ENCODE measurements at places on chromosomes 13 and 19. TPM values are rescaled to one million over a fixed set of nuclear protein-coding genes. Genes with fewer than 3 reads are reported as not detected.

CYP2S1 gene
- 0.83 TPM for total RNA-seq

COL5A3 gene
- total RNA-seq = 0.56 TPM

KLHL1 gene
- not detected for total RNA-seq

DPRX gene
- total RNA-seq = not detected

CEACAM3 gene
- total RNA-seq = not detected

ZNF728 gene
- total RNA-seq = not detected

MEX3D gene
- total RNA-seq = 11.9 TPM

FAM216B gene
- total RNA-seq = not detected

LONP1 gene
- total RNA-seq = 70.3 TPM

LILRB5 gene
- total RNA-seq = not detected

SLAIN1 gene
- total RNA-seq = 0.36 TPM

SPRED3 gene
- total RNA-seq = 0.90 TPM

POLR2E gene
- 294 TPM for total RNA-seq

- no peak for DNase-seq
Observed at GRCh38 chr19:8030960-8031359, 21.6 kb upstream of the CCL25 start.

DNA sequence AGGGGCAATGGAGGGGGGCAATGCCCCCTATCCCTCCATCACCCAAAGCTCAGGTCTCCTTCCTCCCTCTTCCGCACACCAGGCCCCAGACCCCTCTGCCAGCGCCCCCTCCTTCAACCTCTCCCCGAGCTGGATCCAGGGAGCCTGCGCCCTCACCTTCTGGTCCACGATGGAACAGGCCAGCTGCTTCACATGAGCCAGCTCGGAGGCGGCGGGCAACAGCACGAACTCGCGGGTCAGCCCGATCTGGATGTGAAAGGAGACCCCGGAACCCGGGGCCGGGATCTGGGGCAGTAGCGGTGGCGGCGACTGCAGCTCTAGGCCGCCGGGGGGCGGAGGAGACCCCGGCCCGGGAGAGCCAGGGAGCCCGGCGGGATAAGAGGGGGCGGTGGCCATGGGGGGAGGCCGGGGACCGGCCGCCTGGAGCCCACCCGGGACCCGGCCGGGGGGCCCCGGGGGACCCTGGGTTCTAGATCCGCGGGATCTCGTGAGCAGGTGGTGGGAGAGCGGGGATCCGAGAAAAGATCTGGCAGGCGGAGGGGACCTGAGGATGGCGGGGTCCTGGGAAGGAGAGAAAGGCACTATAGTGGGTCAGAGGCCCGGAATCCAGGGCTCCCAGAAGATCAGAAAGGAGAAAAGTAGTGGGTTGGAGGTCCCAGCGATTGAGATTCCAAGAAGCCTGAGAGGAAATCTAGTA lies 791 bp downstream of the PRKD2 start:
- no peak for DNase-seq

GRCh38 chr19:1177322-1178114 lies 3.5 kb upstream of the SBNO2 start:
- peak; percentile 97 for DNase-seq

- no peak for DNase-seq
Observed at GRCh38 chr13:33543631-33544265, 258.2 kb upstream of the STARD13 start.

DNA sequence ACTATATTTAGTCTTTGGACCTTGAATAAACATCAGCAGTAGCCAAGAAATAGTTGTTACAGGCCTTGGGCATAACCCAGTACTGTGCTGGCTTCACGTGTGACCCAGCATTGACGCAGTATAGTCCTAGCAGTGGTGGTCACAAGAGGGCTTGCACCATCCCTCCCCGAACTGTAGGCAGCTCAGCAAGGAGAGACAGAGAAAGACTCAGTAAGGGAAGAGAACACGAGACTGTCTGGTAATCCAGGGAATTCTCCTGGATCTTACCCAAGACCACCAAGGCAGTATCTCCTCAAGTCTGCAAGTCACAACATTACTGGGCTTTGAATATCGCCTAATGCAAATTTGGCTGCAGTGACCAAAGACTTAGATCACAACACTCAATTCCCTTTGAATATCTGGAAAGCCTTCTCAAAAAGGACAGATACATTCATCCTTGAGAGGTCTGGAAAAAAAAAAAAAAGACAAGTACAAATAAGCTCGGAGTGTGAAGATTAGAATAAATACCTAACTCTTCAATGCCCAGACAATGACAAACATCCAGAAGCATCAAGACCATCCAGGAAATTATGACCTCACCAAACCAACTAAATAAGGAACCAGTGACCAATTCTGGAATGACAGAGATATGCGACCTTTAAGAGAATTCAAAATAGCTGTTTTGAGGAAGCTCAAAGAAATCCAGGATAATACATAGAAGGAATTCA lies 39.7 kb downstream of the CAB39L start:
- DNase-seq = no peak

DNA sequence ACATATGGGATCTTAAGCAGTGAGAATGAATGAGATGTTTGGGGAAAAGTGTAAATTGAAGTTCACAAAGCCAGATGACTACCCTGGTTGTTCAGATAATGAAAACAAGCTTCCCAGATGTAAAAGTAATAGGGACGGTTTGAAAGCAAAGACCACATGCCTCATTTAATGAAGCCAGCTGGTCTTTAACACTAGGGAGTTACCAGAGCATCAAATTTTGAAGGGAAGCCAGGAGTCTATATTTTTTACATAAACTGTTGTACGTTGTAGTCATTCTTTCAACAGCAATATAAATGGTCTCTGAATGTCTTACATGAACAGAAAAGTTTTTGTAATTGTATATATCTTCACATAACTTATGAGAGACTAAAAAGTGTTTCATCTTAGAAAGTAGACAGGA lies 2604.5 kb upstream of the PCDH20 start:
- DNase-seq = peak; percentile 8

- DNase-seq = no peak
Observed at GRCh38 chr13:26026211-26026610, 25.6 kb downstream of the SHISA2 start.

DNA sequence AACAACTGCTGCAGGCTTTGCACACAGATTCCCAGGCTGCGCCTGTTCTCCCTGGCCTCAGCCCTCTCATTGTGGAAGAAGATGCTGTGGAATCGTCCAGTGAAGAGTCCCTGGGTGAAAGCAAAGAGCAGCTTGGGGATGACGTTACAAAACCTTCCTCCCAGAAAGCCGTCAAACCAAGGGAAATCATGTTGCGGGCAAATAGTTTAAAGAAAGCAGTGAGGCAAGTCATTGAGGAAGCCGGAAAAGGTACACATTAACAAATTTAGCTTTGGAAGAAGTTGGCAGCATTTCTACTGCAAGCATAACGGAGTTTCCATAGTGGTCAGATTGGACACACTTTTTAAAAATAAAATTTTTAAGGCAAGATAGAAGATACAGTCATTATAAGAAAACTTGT lies 82.9 kb upstream of the AKAP11 start:
- DNase-seq = no peak

DNA sequence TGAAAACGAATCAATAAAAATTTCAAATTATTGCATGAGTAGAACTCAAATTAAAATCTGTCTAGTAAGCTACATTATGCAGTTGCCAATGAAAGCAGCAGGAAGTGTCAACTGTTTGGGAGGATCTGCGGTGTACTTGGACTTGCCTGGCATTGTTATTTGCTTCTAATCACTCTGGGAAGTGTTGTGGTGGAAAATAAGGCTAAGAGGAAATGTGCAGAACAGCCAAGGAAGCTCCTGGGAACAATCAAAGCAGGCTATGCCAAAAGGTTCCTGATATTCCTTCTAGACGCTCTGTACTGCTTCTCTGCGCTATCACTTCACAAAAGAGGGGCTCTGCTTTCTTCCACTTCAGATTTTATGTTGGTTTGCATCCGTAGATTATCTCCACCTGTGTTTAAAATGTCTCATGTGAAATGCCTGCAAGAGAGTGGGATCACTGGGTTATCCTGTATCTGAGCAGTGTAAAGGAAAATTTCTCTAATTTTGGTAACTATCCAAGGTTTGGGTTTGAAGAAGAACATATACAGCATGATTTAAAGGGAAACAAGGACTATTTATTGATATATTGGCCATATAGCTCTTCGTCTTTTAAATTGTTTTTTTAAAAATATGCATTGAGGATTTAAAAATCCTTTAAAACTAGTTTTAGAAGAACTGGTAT lies 182.7 kb upstream of the CSNK1A1L start:
- no peak for DNase-seq

DNA sequence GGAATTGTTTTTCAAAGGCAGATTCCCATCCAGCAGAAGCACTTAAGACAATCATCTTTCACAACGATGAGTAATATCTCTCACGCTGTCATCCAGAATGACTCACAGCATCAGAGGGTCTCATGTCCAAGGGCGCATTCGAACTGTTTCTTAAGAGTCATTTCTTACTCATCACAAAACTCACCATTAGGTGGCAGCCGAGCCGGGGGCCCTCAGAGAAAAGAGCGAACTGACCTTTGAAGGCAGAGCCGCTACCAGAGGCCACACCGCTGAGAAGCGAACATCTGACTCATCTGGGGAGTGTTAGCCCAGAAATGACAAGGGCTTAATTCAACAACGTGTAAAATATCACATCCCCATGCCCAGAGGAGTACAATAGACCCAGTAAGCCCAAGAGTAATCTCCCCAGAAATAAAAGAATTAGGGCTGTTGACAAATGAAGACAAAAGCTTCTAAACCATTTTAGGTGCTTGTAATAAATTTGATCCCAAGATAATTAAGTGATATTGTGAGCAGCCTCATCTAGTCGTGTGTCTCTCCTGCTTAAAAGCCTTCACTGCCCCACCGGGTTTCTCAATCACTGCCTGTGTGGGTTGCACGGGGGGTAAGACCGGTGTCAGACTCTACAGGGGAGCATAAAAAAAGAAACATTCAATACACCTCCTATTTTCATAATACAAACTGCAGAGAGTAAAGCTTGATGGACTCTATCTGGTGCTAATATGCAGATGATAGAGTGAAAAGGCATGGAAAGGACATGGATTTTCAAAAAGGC lies 96.2 kb downstream of the CYSLTR2 start:
- DNase-seq = peak; percentile 99

GRCh38 chr19:39328046-39328705 lies 7.5 kb upstream of the LRFN1 start:
- peak; percentile 53 for DNase-seq

GRCh38 chr13:46621133-46621532 lies 68.2 kb downstream of the LRCH1 start:
- DNase-seq = no peak

GRCh38 chr13:25768838-25769237 lies 283.0 kb downstream of the SHISA2 start:
- DNase-seq = no peak

DNA sequence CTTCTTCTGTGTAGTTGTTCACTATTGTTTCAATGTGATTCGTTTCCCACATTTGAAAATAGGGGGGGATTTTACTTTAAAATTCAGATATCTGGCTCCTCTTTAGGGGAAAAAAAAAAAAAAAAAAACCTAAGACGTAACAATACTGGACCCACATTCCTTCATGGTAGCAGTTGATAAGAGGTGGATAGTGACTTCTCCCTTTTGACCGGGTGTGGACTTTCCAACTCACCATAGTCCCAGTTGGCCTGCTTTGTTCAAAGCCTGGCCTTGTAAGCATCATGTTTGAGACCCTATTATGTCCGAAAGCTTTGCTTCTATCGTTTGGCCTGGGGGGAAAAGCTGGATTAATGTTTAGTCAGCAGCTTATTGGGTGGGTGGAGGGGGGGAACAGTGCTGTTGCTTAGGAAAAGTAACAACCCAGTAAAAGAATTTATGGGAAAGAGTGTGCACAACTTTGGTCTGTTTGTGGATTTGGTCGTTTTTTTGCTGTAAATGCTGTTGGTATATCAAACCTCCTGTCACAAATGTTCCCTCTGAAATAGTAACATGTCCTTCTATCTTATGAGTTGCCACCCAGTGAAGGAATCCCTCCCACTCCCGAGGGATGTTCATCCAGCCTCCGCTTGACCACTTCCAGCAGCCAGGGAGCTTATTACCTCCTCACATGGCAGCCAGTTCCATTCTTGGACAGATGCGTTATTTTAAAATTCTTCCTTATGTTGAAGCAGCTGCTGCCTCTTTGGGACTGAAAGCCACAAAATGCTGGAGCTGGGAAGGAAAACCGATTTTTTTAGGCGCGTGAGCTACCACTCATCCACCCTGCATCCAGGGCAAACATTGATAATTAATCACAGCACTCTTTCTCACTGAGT lies 10.4 kb downstream of the SAMD4B start:
- DNase-seq = no peak

GRCh38 chr13:44790289-44790688 lies 199.0 kb downstream of the NUFIP1 start:
- no peak for DNase-seq

DNA sequence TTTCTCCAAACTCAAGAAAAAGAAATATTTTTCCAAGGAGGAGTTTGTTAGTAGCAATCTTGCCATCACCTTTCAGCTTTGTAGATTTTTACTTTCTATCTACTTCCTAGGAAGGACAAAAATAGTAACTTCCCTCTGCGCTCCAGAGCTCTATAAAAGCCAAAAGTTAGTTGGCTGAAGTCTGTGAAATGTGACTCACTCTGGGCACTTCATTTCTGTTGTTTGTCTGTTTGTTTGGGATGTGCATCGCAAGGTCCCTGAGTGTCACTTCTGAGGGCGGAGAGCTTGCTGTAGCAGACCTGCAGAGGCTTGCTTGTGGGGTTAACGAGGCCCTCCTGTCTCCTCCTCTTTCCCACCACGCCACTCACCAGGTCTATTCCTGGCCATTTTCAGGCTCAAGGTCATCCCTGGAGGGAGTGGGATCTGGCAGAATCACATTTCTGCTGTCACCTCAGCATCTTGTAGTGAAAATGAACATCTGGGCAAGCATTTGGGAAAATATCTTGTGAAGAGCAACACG lies 307.6 kb downstream of the GPC6 start:
- DNase-seq = no peak

- no peak for DNase-seq
Observed at GRCh38 chr19:42762789-42763188, 2.7 kb downstream of the PSG8 start.

DNA sequence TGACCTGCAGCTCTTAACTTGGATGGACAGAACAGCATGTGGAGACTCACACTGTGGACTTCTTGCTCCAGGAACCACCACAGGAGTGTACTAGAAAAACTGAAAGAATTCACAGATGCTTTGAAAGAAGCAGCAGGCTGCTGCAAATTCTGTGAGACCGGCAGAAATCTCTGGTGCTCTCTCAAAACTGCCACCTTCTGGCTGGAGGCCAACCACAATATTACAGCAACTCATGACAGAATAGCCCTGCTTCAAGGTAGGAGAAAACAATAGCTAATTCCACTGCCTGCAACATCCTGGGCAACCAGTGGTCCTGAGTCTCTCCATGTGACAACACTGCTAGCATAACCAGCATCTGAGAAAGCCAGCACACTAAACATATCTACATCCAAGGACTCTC lies 26.9 kb downstream of the CDK8 start:
- DNase-seq = no peak

GRCh38 chr13:108475181-108475580 lies 154.2 kb upstream of the MYO16 start:
- no peak for DNase-seq

GRCh38 chr13:99507986-99508385 lies 6.7 kb downstream of the TM9SF2 start:
- no peak for DNase-seq

DNA sequence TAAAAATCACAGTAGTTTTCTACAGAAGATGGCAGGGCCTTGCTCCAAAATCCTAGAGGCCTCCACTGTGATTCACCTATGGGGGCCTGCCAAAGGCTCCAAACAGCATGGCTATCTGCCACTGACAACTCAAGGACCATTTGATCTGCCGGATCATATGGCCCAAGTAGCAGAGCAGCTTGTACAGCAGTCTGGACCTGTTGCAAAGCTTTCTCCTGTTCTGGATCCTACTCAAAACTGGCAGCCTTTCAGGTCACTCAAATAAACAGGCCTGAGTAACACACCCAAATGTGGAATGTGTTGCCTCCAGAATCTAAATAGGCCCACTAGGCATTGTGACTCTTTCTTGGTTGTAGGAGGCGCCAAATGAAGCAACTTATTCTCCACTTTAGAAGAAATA lies 1049.3 kb downstream of the PCDH9 start:
- DNase-seq = no peak
